Activated T-cell treated with anti-CD3 and anti-CD28 coated beads, Interleukin-2, amount 50 U/mL, for 48 hours (primary cell): ENCODE measurements at places on chromosomes 3 and 15.

DNA sequence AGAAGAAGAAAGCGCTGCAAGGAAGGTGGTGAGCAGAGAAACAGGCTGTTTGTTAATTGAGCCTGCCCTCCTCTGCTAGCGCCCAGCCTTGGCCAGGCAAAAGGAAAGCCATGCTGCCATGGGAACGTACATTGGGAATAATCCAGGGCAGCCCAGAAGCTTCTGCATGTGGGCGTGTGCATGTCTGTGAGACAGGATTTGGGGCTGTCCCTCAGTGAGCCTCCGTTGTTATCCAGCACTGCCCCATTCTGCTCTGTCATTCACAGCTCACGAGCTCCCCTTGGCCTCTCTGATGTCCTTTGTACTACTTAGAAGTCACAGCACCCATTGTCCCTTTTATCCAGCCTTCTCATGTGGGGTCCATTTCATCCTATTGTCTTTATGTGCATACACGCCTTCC, 239.1 kb upstream of the ROPN1 start:
- DNase-seq, result no peak

GRCh38 chr3:23325466-23326065, 122.4 kb downstream of the UBE2E2 start:
- no peak for DNase-seq

GRCh38 chr15:96756146-96756545, 425.6 kb downstream of the NR2F2 start:
- DNase-seq, result no peak

DNA sequence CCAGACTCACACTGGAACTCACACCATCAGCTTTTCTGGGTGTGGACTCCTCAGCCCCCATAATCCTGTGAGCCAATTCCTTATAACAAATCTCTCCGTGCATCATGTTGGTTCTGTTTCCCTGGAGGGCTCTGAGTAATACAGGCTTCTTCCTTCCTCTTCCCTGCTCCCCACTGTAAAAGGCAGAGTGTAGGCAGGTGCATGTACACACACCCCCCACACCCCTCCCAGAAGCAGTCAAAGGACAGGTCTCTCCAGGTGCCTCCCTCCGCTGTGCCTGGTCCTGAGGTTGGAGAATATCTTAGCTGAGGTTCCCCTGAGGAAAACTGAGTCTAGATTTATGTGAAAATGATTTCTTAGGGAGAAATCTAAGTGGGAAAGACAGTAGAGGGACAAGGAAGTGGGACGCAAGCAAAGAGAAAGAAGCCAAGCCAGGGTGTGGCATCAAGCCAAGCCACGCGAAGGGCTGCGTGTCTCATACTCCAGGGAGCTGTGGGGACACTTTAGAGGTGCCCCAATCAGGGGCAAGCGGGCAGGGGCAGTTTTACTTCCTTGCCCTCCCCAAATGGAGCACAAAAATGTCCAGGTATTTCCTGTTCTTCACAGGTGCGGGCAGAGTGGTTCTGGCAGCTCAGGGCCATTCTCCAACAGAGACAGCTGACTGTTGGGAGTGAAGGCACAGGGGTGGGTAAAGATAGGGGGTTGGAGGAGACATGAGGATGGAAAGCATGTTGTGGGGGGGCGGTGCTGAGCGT, 86.6 kb downstream of the HMG20A start:
- DNase-seq, result no peak

- DNase-seq, result peak; percentile 14
Measured at GRCh38 chr15:68303134-68303533, 25.6 kb downstream of the FEM1B start.

DNA sequence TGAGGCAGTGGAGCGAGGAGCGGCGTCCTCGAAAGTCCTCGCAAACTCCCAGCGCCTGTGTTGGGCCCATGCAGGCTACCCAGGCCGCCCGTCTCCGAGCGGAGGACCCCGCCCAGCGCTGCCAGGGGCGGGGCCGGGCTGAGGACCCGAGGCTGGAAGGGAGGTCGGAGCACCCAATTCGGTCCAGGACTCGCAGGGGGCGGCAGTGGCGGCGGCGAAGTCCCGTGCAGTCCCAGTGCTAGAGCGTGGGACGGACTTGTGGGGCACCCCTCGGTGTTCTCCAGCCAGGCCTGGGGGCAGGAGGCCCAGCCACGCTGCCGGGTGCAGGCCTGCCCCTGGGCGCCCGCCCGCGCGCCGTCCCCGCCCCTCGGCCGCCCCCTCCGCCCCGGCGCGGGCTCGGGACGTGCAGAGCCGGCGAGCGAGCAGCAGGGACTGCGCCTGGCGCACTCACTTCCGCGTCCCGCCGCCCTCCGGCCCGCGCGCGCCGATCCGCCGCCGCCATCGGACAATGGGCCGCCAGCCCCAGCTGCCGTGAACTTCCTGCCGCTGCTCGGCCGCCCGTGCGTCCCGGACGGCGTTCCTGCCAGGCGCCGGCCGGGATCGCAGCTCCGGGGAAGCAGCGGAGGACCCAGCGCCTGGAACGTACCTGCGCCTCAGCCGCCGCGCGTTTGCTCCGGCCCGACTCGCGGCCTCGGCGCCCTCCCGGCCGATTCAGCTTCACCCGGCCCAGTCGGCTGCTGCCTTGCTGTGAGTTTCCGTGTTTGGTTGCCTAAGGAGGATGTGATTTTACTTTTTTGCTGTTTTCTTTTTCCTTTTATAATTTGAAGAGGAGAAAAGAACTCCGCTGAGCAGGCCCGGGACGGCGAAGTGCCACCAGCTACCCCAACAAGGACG, 596 bp upstream of the LIMD1 start:
- DNase-seq, result peak; percentile 86
